ENCODE measurements at places on chromosomes 4 and X.

DNA sequence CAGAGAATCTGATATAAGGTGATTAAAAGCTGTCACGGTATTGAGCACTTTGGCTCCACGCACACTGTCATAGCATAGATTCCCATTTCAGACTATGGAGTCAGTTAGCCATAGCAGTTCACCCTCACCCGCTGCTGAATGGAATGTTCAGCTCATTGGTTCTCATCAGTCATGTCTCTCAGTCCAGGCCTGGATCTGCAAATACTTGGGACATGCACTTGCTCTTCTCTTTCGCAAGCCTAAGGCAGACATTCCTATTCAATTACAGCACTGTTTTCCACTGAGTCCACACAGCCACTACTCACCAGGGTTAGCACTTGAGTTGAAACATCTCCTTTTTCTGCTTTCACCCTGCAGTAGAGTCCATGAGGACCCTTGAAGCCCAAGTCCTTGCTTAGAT is 30.6 kb upstream of the SCML1 start:
- DNase-seq: no peak

DNA sequence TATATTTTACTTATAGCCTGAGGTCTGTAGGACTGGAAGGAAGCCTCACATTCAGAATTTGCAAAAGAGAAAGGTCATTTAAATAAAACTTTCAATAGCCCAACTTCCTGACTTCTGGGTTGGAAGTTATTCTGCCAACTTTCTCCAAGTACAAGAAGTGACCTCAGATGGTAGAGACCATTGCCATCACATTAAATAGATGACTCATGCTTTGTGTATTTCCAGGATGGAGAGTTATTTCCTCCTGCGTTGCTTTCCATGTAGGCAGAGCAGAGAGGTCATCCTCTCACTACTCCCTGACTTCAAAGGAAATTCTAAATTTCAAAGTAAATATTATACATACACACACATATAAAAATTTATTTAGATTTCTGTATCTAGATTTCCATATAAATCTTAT is 73.0 kb upstream of the NR3C2 start:
- DNase-seq: no peak

DNA sequence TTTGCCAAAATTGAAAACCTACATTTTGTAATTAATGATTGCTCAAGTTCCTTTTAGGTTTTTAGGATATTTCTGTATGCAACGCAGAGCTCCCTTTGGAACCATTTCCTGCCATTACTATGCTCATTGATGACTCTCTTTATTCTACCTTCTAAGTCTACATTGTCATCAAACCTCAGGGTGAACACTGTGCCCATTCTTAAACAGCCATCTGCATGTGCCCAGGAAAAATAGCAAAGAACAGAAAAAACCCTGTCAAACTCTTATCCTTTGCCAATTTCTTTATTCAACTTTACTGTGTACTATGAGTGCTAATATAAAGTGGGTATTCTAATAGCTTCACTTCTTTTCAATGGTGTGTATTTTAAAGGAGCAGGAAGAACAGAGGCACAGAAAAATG is 1455.9 kb downstream of the ADGRL3 start:
- DNase-seq: no peak

DNA sequence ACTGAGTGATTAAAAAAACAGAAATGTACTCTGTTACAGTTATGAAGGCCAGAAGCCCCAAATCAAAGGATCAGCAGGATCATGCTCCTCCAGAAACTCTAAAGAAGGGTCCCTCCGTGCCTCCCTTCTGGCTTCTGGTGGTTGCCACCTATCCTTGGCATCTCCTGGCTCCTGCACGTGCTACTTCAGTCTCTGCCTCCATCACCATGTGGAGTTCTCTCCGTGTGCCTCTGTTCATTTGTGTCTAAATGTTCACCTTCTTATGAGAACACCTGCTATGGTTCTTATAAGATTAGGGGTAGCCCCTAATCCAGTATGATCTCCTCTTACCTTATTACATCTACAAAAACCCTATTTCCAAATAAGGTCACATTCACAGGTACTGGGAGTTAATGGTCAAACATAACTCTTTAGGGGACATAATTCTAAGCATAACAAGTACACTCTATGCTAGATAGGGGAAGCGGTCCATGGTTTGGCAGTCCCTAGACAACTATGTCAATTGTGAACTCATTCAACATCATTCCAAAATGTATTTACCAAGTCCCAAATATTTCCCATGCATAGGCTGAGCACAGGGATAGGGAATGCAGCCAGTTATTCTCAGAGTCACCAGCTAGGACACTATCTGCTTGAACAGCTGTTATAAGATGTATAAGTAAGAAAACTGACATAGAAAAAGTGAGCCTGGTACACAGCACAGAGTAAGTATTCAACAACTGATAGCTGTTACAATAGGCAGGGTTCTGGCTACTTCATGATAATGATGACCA is 295.5 kb upstream of the BOD1L1 start:
- DNase-seq: no peak

DNA sequence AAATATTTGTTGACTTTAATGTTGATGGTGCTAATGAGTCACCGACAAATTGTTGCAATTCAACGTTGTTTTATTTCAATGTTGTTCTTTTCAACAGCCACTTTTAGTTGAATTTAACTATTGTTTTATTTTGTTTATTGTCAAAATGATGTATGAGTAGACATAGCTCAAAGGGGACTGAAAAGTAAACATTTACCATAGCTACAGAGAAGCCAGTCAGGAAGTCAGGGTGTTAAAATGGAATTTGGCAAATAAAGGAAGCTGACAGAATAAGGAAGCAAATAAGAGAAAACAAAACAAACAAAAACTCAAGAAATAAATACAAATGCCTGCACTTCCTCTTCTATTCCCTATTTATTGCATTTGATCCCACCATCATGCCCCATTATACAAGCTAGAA is 648.4 kb upstream of the HTR2C start:
- DNase-seq: no peak

GRCh38 chr4:47696823-47697222 is 141.0 kb downstream of the CORIN start:
- DNase-seq: no peak

- no peak for DNase-seq
Measured at GRCh38 chrX:38277136-38277535, 50.2 kb downstream of the RPGR start.
